ENCODE measurements at places on chromosomes 13 and 19.
A peak's percentile ranks its signal among the peaks of the same experiment; 100 is the strongest.

DNA sequence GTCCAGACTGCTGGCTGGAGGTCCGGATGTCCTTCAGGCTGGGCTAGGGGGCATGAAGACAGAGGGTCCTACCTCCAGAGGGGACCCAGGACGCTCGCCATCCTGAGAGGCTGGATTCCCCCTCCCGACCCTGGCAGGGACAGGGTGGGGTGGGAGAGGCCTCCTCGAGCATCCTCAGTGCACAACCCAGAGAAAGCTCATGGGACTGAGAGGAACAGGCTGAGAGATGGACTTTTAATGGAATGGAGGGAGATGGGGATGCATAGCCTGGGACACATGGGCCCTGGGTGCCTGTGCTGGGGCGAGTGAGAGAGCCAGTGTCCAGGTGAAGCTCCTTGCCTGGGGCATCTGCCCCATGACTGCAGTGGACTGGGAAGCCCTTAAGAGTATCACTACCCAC is 3.1 kb downstream of the ACTL9 start:
- DNase-seq: no peak

GRCh38 chr19:3356805-3357204 is 9.6 kb upstream of the NFIC start:
- DNase-seq: no peak

GRCh38 chr13:47298506-47298905 is 401.7 kb upstream of the HTR2A start:
- no peak for DNase-seq

DNA sequence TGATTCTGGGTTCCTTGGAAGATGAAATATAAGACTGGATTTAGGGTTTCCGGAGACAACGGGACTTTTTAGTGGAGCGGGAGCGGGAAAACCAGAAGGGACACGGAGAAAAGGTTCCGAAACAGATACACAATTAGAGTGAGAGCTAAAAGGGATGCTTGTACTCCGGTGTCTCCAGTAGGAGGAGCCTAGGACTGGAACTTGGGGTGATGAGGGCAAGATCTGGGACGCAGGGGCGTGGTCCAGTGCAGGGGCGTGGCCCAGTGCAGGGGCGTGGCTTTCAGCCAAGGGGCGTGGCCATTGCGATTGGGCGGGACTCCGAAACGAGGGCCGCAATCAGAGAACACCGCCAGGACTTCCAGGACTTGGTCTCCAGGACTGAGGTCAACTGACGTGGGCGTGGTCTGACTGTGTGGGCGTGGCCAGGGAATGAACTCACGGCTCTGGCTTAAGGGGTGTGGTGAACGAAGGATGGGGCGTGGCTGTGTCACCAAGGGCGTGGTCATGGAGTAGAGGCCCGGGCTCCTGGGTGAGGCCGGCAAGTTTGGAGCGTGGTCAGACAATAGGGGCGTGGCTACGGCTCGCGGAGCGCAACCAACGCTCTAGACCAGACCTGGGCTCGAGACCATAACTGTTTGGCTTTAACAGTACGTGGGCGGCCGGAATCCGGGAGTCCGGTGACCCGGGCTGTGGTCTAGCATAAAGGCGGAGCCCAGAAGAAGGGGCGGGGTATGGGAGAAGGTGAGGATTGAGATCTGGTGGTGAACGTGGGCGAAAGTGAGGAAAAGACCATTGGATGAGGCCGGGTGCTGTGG is at the start of gene DKKL1:
TSS of gene DKKL1 (plus strand) at position 610 of the 815 bp plus-strand sequence. CDS start at position 732, 122 bp downstream.
- no peak for DNase-seq

DNA sequence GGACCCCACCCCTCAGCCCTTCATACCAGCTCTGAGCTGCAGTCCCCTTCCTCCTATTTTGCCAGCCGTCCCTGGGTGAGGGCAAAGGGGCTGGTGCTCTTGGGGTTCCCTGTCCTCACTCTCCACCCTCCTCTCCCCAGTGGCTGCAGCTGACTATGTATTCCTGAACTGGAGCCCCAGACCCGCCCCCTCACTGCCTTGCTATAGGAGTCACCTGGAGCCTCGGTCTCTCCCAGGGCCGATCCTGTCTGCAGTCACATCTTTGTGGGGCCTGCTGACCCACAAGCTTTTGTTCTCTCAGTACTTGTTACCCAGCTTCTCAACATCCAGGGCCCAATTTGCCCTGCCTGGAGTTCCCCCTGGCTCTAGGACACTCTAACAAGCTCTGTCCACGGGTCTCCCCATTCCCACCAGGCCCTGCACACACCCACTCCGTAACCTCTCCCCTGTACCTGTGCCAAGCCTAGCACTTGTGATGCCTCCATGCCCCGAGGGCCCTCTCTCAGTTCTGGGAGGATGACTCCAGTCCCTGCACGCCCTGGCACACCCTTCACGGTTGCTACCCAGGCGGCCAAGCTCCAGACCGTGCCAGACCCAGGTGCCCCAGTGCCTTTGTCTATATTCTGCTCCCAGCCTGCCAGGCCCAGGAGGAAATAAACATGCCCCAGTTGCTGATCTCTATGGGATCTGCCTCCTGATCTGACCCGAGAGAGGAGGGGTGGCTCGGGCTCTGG is 2.4 kb downstream of the COX7A1 start:
- DNase-seq: no peak

DNA sequence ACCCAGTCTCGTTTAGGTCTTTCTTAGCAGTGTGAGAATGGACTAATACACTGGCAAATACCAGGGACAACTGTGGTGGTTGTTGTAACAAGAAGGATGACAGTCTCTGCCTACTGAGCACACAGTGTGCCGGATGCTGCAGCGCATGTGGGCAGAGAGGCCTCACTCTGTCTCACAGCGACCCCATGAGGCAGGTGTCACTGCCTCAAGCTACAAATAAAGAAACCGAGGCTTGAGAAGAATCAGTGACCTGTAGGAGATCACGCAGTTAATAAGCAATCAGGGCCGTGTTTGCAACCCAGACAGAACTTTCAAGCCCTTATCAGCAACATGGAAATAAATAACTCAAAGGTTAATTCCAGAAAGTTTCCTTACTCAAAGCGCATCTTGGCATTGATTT is 40.5 kb upstream of the GAS6 start:
- DNase-seq: no peak

DNA sequence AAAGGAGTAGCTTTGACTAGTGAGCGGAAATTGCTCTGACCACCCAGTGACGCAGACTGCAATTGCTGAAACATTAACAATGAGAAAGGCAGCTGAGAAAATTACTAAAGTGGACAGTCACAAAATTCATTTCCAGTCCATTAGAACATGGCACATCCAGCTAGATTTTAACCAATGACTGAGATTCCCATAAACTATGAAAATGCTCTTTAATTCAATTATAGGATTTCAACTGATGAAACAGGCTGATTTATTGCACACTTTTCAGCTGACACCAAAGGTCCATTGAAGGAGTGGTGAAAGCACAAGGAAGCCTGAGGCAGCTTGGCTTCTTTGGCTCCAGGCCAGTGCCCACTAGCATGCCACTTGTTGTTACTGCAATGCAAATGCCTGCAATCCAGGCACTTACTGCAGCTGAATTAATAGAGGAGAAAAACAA is 933.4 kb downstream of the SLITRK6 start:
- DNase-seq: peak; percentile 15

DNA sequence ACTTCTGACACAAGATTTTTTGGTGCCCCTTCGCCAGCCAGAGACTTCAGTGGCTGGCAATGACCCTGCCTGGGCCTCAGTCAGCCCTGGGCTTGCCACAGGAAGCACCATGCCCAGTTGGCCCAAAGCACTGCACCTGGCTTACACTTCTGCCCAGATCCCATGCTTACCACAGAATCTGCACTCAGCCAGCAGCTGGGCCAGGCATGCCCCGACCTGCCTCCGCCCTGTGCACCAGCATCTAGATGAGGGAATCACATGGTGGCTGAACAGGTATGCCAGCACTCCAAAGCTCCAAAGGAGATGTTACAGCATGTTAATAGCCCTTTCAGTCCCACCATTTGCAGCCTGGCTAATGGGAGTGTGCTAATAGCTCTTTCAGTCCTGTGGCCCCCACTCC is 690.9 kb downstream of the SLITRK6 start:
- DNase-seq: no peak

DNA sequence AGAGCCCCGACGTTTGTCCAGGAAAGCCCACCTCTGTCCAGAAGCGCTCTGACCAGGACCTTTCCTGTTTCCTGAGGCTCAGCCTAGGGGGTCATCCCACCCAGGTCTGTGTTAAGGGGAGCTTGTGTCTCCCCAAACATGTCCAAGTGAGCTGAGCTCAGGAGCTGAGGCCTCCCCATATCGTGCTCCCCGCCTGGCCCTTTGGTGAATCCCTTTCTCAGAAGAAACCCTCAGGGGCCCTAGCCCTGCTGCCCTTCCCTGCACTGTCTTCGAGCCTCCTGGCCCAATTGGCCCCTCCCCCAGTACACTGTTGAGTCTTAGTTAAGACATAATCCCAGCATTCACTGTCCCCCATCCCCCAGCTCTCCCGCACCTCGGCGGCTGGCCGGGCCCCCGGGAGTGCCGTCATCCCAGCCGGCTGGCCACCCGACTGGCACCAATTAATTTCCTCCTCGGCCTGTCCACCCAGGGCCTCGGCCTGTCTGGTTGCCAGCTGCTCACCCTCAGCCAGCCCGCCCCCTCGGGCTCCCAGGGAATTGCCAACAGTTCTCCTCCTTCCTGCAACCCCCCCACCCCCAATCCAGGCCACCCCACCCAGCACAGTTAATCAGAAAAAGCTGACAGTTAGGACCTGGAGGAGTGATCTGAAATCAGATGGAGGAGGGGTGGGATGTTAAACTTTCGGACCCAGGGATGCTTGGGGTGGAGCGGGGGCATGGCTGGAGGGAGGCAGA is 13.6 kb downstream of the IER2 start:
- DNase-seq: no peak

DNA sequence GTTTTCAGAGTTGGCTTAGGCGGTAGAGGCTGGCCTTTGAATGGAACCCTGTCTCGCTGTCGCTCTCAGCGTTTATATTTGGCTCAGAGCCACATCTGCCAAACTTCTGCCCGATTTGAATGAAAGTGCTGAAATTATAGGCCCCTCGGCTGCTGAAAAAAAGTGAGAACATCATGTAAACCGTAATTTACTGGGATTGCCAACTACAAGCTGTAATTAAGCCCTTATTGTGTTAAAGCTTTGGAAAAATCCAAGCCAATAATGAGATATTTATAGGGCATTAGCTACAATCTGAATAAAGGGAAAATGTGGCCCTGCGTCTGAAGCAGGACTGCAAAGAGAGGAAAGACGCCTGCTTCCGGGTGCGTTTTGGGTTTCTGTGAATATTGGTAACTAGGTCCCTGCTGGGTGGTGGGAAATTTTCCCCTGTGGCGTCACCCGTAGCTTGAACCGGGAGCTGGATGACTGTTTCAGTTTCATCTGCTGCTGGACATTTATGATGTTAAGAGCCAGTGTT is 9.9 kb downstream of the DNM2 start:
- peak; percentile 29 for DNase-seq

DNA sequence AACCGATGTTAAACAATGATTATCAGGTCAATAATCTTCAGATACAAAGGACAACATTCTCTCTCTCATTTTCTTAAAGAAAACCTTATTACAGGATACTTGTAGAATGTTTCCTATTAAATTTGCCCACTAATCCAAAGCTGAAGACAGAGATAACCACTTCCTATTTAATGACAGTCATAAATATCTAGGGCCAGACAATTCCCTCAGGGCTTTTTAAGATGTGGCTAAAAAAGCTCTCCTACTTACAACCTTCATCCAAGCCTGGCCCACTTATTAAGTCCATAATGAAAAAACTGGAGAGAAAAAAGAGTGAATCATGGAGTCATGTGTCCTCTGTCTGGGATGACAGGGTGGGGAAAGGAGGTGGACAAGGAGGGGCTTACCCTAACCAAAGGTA is 235.9 kb downstream of the KLF12 start:
- DNase-seq: no peak

DNA sequence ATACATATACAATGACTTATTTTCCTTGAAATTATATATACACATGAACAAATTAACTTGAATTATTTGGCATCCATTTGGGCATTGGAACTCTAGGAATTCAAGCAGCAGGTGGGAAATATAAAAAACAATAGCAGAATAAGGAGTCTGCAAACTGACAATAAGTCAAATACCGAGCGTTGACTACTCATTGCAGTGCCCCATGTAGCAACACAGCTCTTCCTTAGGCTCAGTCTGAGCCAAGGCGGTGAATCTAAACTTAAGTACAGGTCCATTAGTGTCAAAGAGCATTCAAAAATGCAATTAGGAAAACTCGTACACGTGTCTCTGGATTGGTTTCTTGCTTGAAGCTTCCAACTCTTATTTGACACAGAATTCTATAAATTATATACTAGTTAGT is 462.5 kb upstream of the KLF12 start:
- DNase-seq: no peak

DNA sequence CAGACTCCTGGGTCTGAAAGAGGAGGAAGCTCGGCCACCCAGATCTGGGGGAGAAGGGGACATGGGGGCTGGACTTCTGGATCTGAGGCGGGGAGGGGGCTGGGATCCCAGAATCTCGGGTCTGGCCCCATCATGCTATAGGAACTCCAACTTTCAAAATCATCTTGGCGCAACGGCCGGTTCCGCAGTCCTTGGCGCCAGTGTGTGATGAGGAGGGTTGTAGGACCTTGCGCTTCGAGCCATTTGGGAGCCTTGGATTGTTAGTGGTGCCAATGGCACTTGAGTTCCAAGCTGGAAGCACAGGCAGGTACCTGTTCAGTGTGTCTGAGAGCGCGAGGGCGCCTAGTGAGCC is 324 bp downstream of the RUVBL2 start:
- no peak for DNase-seq

GRCh38 chr13:29125934-29126424 is 305.8 kb downstream of the MTUS2 start:
- DNase-seq: no peak

DNA sequence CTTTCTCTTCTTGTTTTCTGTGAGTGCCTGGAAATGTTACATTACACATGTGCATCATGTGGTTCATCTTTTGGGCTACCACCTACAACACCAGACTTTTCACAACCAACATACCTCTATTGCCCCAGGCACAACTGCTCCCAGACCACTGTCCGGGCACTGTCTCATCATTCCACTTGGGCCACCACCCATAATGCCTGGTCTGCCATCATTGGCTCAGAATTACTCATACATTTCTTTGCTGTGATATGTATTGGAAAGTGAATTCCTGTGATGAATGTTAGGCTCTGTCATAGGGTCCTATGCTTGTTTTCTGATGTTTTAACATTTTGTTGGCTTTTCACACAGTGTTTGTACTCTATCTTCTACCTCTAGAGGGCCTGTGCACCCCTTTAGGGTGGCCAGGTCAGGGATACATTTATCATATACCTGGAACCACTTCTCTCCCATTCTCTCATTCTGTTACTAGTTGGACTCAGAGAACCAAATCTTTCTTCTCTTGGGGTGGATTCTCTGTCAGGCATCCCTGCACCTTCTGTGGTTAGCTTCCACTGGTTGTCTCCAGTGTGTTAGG is 172.8 kb downstream of the NHLRC3 start:
- DNase-seq: no peak

DNA sequence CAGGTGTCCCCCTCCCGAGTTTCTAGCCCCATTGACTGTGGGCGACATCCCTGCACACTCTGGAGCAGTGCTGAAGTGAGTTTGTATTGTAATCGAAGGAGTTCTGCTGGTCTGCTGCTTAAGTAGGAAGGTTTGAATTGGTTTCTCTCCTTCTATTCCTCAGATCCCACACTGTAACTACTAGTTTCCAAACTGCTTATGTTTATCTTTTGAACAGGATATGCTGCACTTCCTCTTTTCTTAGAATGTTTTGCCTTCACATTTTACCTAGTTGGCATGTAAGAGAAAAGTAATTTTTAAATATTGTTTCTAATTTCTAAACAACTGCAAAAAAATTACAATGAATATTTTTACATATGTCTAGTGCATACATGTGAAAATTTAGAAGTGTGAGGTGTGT is 511.8 kb downstream of the KLF12 start:
- DNase-seq: no peak

- DNase-seq: no peak
Measured at GRCh38 chr13:97302611-97303010, 80.5 kb downstream of the MBNL2 start.
